ENCODE measurements at places on chromosomes 3 and 15. TPM values are rescaled to one million over a fixed set of nuclear protein-coding genes. Genes with fewer than 3 reads are reported as not detected.

GRCh38 chr3:142946861-142947260, 16.6 kb downstream of the PAQR9 start:
- no peak for DNase-seq

FRMD5 gene
- 3.8 TPM for total RNA-seq

DNA sequence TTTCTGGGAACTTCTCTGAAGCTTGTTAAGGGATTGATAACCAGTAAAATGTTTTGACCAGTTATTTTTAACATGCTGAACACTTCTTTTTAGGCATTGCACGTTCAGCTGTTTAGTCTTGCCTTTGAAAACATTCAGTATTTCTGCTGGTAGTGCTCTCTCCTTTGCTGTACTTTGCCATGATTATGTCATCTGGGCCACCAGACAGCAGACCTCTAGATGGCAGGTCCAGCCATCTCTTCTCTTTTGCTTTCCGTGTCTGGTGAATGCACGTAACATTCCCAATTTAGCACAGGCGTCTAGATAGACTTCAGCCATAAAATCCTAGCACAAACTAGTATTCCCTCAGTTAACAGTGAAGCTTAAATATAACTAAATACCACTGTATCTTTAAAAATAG, 57.8 kb downstream of the RAB7A start:
- DNase-seq: no peak

MAP2K5 gene
- 13.7 TPM for total RNA-seq

- no peak for DNase-seq
Observed at GRCh38 chr15:29390051-29390450, 120.4 kb upstream of the NSMCE3 start.

DNA sequence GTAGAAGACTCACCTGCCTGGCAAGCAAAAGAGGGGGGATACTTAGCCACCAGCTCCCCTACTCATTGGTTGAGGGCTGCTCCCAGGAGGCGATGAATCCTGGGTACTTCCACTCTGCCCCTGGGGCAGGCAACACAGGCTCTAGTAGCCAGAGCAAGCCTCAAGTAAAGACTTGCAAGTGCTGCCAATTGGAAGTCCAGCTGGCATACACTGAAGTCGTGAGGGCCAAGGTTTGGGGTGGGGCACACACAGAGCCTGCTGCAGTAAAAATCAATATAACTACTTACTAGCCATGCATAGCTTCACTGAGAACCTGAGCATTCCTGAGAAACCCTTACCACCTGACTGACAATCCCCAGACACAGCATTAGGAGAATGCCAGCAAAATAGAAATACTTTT, 123.0 kb upstream of the EIF1B start:
- no peak for DNase-seq

- no peak for DNase-seq
Observed at GRCh38 chr3:8954938-8955763, 8.1 kb downstream of the RAD18 start.

- DNase-seq: peak; percentile 21
Observed at GRCh38 chr3:171875923-171876412, 32.8 kb downstream of the TMEM212 start.

MAPK6 gene
- 123 TPM for total RNA-seq

DNA sequence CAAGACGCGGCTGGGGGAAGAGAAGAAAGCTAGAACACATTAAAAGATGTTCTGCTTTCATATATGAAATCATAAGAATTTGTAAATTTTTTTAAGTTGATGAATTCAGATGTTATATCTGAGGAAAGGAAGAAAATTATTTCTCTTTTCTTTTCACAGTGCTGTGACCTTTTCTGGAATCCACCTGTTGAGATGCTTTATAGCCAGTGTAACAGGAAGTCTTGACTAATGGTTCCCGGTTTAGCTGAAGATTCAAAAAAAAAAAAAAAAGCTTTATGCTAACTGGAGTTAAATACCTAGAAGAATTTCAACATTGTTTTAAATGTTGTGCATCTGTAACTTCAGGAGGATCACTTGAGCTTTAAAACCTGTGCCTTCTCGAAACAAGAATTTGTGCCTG, 9.9 kb downstream of the GTPBP8 start:
- DNase-seq: no peak

GRCh38 chr15:61796056-61796455, 264.2 kb downstream of the VPS13C start:
- DNase-seq: no peak

C3orf80 gene
- total RNA-seq: 0.32 TPM

AGBL1 gene
- total RNA-seq: not detected

Data from hepatocyte (in vitro differentiated cells).